Progenitor cell of endocrine pancreas (in vitro differentiated cells): ENCODE measurements at places on chromosomes 1 and 21.

- no peak for DNase-seq
These were observed 119.6 kb upstream of the CACYBP start for GRCh38 chr1:174880171-174880570.

- no peak for DNase-seq
These were observed 95.0 kb downstream of the COL24A1 start for GRCh38 chr1:86061551-86061990.

GRCh38 chr1:193069748-193070385, 10.5 kb downstream of the RO60 start:
- no peak for DNase-seq

GRCh38 chr1:40673452-40673851, 8.0 kb upstream of the RIMS3 start:
- no peak for DNase-seq

DNA sequence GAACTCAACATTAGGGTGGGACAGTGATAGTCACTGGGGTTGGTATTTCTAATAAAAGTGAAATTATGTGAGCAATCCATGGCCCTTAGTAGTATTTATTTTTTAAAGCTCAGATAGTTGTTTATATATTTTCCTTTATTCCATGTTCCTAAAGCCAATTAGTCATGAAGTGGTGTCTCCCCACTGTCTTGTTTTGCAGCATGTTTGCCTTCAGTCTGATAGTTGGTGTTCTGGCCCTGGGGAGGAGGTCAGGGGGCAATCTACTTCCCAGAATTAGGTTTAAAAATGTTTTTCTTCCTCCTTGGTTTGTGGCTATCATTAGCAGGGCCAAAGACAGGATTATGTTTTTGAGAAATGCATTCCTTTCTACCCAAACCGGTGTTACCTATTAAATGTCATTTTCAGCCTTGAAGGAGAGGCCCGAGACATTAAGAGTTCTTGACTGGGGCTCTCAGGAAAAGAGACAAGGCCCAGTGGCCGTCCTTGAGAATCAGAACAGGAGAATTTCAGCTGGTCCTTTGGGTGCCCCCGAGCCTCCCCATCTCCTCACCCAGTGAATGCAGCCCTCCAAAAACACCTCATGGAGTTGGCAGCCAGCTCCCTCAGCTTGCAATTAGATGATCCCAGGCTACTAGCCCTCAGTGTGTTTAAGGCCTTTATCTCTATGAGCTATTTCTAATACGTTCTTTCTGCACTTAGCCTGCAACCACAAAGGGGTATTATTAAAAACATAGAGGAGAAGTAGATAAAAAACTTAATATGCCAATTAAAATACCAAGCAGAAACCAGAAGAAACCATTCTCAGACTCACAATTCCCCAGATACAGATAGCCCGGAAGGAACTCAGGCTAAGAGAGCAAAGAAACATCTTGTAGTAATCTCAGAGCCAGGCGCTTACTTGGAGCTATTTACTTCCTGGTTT, 71.3 kb upstream of the NGF start:
- DNase-seq: no peak

DNA sequence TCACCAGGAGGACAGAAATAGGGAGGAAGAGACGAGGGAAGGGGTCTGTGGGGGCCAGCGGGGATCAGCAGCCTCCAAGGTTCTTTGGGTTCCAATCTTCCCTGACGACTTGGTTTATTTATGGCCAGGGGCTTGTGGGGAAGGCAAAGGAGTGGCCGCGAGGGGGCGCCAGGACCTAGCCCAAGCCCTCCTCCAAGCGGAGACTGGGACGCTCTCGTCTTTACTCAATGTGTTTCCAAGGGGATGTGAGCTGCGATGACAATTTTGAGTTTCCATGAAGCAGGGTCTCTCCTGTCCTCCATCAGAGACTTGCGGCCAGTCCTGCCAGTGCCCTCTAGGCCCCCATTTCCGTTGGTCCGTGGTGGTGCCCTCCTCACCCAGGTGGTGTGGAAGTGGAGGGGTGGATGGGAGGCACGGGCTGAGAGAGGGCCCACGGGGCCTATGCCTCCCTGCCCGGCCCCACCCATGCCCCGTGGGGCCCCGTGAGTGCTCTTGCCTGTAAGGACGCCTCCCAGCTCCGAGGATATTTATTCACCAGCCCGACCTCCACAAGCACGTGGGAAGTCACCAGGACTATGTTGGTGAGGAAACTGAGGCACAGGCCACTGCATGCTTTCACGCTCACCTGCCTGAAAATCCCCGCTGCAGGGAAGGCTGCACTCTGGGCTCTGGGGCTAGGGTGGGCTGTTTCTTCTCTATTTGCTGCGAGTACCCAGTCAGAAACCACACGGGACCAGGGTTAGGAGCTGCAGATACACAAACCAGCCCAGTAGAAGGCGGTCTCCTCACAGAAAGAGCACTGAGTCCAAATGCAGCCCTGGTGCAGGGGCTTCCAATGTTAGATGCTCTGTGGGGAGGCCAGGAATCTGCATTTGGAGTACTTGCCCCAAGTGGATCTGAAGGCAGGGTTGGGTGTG, 26.5 kb downstream of the DMRTB1 start:
- peak; percentile 80 for DNase-seq

GRCh38 chr1:246254854-246255253, 252.2 kb downstream of the SMYD3 start:
- DNase-seq: no peak

DNA sequence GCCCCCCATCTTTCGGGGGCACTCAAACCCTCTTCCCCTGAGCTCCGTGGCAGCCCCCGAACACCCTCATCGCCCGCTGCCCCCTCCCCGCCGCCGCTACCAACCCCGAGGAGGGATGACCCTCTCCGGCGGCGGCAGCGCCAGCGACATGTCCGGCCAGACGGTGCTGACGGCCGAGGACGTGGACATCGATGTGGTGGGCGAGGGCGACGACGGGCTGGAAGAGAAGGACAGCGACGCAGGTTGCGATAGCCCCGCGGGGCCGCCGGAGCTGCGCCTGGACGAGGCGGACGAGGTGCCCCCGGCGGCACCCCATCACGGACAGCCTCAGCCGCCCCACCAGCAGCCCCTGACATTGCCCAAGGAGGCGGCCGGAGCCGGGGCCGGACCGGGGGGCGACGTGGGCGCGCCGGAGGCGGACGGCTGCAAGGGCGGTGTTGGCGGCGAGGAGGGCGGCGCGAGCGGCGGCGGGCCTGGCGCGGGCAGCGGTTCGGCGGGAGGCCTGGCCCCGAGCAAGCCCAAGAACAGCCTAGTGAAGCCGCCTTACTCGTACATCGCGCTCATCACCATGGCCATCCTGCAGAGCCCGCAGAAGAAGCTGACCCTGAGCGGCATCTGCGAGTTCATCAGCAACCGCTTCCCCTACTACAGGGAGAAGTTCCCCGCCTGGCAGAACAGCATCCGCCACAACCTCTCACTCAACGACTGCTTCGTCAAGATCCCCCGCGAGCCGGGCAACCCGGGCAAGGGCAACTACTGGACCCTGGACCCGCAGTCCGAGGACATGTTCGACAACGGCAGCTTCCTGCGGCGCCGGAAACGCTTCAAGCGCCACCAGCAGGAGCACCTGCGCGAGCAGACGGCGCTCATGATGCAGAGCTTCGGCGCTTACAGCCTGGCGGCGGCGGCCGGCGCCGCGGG, 837 bp downstream of the FOXD3 start:
- peak; percentile 39 for DNase-seq

GRCh38 chr1:212470059-212470458, 37.3 kb downstream of the NENF start:
- no peak for DNase-seq

DNA sequence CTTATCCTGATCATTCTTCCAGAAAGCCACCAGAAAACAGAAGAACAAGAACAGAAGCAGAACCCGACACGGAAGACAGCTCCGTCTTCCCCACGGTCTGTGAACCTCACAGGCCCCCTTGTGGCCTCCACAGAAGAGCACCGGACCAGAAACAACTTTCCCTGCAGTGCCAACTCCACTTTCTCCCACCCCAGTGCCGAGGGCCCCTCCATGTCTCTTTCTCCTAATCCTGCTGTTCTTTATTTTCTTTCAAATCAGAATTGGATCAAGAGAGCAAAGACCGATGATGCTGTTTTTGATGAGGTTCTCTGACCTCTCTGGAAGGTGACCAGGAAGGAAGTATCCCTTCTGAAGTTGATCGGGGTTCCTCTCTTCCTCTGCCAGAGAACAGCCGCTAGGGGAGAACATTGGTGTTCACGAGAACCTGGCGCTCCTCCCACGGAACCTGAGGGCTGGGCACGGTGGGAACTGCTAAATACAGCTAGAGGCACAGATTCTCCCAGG, 58.9 kb upstream of the CTTNBP2NL start:
- DNase-seq: no peak

- DNase-seq: no peak
These were observed 13.7 kb downstream of the LGR6 start for GRCh38 chr1:202207292-202207691.

GRCh38 chr1:228295201-228295600, 87.4 kb downstream of the OBSCN start:
- DNase-seq: no peak

GRCh38 chr1:79945391-79945790, 938.9 kb upstream of the ADGRL4 start:
- DNase-seq: no peak

DNA sequence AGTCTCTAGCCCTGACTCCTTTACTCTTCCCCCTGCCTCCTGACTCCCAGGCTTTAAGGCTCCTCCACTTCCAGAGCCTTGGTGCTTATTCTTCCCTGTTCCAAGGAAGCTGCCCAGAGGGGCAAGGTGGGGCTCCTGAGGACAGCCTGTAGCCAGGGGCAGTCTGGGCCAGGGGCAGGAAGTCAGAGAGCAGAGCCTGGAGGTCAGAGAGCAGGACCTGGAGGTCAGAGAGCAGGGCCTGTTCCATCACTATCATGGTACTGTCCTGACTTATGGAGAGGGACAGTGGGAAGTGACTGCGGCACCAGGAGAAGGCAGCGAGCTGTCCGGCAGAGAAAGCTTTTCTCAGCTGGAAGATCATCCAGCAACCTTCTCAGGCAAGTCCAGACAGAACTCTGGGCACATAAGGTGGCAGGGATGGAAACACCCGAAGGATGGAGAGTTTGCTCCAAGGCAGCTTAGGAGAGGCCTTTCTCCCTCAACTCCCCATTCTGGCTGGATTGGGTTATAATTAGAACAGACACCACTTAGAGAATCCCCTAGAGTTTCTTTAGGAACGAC, 25.0 kb downstream of the PLXNA2 start:
- DNase-seq: no peak

DNA sequence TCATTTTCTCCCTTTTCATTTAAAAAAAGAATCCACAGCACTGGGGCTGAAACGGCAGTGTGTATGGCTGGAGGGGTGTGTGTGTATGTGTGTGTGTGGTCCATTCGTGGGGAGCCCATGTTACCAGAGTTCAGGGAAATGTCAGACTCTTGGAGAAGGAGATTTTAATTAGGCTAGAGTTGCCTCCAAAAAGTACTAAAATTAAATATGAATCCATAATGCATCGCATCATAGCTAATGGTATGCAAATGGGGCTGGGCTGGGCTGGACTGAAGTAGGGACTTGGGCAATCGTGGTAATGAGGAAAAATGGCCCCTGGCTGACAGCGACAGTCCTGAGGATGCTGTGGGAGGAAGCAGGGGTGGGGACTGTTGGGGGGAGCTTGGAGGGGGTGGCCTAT, 24.8 kb downstream of the GRIK3 start:
- no peak for DNase-seq

GRCh38 chr1:84247425-84248220, 53.9 kb upstream of the SAMD13 start:
- no peak for DNase-seq

GRCh38 chr1:110364221-110364620, 25.0 kb downstream of the RBM15 start:
- DNase-seq: no peak

GRCh38 chr1:70910013-70910412, 137.6 kb downstream of the PTGER3 start:
- DNase-seq: no peak

DNA sequence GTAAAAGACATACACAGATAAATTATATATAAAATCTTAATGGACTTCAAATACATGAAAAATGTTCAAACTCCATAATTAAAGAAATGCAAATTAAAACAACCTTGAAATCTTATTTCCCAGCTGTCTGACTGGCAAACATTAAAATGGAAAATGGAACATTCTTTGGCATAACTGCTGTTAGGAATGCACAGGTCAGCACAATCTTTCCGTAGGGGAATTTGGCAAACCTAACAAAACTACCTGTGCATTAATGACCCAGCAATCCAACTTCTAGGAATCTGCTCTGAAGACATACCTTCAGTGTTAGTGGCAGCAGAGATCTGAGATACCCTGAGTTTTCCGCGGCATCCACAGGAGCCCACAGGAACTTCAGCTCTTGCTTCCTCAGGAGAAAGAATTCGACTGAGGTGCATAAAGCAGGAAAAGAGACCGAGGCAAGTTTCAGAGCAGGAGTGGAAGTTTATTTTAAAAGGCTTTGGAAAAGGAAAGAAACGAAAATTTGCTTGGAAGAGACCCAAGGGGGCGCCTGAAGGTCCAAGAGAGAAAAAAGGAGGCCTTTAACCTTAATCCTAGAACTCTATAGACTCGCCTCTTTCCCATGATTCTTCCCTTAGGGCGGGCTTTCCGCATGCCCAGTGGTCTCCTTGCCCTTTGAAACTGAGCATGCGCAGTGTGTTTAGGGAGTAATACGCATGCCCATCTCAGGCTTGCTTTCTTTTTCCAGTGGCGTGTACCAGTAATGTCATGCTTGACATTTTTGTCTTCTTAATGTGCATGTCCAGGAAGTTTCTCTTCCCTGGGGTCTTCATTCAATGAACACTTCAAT, 24.8 kb downstream of the LYPD8 start:
- no peak for DNase-seq

DNA sequence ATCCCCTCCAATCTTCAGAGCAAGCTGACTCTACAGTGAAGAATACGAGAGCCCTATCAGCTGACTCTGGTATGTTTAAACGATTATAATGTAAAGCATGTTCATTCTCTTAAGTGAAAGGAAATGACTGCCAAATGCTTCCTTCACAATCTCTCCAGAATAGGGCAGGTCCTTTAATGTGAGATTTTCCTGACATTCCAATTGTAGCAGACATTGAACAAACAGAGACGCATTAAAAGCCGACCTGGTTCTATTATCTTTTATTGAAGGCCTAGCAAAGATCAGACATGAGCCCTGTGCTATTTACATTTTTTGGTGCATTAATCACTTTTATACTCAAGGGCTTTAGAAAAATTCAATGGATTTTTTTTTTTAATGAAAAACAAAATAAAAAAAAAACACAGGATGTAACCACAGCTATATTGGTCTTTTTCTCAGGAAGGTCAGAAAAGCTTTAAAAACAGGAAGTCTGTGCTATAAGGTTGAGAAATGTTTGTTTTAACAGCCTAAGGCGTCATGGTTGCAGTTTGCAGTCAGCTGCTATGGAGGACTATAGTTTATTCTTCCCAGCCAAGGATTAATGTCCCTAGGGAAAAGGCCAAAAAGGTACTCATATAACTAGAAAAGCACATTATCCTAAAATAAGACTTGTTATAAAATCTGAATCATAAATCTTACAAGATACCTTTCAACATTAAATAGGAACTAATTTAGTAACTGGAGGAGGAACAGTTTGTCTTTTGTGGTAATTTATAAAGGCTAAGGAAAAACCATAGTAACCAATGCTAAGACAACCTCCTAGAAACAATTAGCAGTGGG, 104.8 kb downstream of the RERE start:
- no peak for DNase-seq

- no peak for DNase-seq
These were observed 17.2 kb downstream of the JAK1 start for GRCh38 chr1:64948905-64949833.
